ENCODE measurements at places on chromosomes 12 and 14.

DNA sequence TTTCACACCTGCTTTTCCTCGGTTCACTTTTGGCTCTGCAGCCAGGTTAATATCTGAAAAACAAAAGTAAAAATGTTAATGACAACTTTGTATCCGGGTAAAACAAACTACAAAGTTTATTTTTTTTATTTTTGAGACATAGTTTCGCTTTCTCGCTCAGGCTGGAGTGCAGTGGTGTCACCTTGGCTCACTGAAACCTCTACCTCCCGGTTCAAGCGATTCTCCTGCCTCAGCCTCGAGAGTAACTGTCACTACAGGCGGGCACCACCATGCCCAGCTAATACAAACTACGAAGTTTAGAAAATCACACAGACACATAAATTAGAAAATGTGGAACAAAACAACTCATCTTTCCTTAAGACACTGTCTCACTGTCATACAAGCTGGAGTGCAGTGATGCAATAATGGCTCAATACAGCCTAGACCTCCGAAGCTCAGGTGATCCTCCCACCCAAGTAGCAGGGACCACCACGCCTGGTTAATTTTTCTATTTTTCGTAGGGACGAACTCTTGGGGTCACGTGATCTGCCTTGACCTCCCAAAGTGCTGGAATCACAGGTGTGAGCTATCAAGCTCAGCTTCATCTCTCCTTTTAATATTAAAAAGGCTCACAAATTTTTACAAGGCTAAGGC, 38.1 kb downstream of the HNRNPC start:
- DNase-seq, result no peak

DNA sequence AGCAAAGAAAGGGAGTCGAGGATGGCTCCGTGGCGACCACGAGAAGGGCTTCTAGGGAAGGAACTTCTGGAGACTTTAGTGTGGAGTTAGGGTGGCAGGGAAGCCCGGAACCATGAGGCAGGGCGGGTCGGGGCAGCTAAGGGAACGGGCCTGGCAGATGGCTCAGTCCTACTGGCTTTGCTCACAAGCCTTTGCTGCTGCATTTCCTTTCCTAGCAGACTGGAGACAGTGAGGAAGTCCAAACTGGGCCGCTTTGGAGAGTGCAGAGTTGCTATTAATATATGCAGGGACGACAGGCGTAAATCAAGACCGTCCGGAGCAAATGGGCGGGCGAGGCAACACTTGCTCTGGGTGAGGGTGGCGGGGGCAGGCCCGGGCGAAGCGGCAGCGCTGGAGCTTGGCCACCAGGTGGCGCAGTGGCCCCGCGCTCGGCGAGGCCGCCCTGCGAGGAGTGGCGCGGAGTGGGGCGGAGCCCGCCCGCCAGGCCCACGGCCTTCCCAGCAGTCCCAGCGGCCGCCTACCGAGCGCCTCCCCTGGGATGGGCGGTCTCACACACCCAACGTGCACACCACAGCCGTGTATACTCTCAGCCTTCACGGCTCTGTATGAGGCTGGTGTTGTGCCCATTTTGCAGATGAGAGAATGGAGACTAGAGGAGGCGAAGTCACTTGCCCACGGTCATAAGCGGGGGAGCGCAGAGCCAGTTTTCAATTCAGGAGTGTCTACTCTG, 24.4 kb upstream of the LRTM2 start:
- peak; percentile 97 for DNase-seq

- no peak for DNase-seq
Observed at GRCh38 chr12:13784504-13784903, 196.9 kb downstream of the GRIN2B start.

DNA sequence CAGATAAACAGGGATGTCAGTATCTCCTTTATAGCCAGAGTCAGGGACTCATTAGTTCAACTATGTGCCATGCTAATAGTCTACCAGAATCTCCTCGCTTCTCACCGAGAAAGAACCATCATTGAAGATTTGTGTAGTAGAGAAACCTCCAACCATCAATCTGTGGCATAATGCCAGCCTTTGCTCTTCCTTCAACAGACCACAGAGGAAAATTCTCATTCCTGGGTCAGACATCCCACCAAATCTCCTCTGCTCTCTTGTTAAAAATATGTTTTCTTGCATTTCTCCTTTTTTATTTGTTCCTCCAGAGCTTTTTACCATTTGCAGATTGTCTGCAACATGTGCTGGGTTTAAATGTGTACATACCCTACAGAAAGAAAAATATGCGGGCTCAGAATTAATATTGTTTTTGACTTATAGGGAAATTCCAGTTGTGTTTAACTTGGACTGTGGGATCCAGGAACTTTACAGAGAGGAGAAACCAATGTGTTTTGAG, 64.9 kb downstream of the LLPH start:
- no peak for DNase-seq

- no peak for DNase-seq
Observed at GRCh38 chr14:68389943-68390342, 402.9 kb downstream of the ZFP36L1 start.

- DNase-seq, result no peak
Observed at GRCh38 chr14:92540472-92541048, 27.0 kb downstream of the RIN3 start.

All from CD8-positive, alpha-beta T cell (primary cell).